Stimulated activated CD4-positive, alpha-beta T cell treated with anti-CD3 and anti-CD28 coated beads, Interleukin-1b, Interleukin-23, amount 100 ng/mL, for 48 hours (primary cell): ENCODE measurements at places on chromosomes 13 and 19.

DNA sequence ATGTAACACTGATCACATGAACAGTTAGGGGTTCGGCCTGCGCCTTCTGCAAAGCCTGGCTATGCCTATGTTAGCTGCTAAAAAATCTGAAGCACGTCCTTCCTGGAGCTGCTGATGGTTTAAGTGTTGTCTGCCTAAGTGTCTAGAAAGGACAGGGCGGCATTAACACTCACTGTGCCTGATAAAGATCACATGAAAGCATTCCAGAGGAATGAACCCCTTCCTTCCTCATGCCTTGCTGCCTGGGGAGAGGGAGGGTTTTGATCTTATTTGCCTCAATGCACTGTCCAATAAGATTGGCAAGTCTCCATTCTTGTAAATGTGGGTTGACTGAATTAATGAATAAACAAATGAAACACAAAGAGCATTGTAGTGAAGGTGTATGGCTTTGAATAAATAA lies 5.2 kb downstream of the DOCK9 start:
- DNase-seq: no peak

DNA sequence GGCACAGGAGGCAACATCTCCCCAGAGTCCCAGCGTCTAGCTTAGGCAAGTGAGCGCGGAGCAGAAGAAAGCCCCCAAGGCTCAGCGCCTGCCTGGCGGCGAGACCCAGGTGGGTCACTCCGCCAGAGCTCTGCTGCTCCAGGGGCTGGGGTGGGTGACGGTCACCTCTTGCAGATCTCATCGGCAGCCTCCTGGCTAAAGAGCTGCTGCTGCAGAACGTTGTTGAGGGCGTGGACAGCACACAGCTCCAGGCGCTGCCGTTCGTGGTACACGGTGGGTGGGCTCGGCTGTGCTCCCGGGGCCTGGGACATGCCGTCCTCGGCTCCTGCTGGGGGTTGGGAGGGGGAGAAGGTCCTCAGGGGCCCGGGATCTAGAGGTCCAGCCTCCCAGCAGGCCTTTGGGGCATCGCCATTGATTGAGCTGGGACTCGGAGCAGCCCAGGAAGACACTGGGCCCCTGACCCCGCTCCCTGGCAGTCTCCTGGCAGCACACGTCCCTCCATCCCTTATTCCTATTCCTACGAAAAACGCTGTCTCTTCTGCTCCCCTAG lies 795 bp downstream of the JOSD2 start:
- no peak for DNase-seq

DNA sequence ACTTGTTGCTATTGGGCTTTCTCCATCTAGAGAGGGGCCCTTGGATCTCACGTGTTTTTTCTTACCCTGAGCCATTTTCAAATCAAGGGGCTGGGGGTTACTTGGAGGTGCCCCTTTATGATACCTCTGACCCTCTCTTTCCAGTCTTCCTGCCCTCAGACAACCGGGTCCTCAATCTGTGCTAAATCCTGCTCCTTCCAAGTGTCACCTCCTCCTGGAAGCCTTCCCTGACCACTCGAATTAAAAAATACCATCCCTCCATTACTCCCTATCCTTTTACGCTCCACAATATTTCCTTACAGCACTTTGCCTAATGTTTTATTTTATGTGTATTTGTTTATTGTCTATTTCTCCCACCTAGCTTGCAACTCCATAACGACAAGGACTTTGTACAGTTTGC lies 3.3 kb downstream of the KLK8 start:
- no peak for DNase-seq

- no peak for DNase-seq
Observed at GRCh38 chr19:29596080-29596727, 9.9 kb upstream of the POP4 start.

DNA sequence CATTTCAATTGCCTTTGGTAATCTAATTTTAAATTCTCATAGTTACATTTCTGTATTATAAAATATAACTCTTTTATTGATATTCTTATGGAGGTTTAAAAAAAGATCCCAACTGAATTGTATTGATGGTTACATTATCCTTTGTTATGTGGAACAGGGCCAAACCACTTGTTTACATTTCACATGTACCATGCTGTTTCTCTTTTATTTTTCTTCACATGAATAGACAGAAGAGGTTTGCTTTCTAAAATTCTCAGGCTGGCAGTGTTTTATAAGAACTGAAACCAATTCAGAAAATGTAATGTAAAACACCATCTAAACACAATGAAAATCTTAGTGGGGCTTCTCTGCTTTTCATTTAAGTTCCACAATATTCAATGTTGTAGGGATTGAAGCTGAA lies 122.5 kb downstream of the GPC5 start:
- DNase-seq: no peak

GRCh38 chr13:98543378-98544103 lies 33.4 kb downstream of the STK24 start:
- no peak for DNase-seq

- no peak for DNase-seq
Observed at GRCh38 chr13:112854321-112854720, 114.7 kb upstream of the MCF2L start.
